ENCODE measurements at places on chromosomes 13 and 19.

GRCh38 chr19:32101206-32101605 is 244.2 kb upstream of the ZNF507 start:
- no peak for DNase-seq

GRCh38 chr13:32837973-32838927 is 178.0 kb upstream of the KL start:
- no peak for DNase-seq

- no peak for DNase-seq
Measured at GRCh38 chr13:34465423-34465922, 476.6 kb upstream of the NBEA start.

DNA sequence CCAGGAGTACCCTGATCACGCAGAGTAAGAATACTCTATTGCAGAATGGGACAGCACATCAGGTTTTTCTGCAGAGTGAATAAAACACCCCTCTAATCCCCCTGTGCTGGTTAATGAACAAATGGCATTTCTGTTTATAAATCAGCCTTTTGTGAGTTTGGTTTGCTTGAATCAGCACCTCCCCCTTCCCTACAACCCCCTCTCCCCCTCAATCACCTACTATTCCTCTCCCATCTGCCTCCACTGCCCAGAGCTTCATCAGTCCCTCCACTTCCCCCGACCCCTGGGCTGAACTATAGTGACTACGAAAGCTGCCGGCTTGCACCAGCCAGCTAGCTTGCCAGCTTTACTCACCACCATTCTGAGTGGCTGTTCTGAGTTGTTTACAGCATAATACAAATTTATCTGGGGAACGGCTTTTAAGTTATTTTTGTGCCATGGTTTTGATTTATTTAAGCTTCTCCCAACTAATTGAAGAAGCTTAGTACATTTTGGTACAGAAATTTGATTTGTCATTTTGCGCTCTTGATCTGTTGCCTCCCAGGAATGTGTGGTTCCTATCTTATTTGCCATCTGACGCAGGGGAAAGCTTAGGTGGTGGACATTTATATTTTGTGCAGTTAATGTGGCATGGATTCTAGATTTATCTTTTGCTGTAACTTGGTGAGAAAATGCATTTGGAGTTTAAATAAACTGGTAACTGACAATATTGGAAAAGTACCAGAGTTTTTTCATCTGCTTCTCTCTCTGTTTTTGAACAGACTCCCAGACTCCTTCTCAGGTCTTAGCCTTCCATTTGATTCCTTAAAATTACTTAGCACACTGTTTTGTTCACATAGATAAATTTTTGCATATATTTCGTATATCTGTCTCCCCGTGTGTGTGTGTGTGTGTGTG is 41.7 kb upstream of the WDFY2 start:
- DNase-seq = no peak

DNA sequence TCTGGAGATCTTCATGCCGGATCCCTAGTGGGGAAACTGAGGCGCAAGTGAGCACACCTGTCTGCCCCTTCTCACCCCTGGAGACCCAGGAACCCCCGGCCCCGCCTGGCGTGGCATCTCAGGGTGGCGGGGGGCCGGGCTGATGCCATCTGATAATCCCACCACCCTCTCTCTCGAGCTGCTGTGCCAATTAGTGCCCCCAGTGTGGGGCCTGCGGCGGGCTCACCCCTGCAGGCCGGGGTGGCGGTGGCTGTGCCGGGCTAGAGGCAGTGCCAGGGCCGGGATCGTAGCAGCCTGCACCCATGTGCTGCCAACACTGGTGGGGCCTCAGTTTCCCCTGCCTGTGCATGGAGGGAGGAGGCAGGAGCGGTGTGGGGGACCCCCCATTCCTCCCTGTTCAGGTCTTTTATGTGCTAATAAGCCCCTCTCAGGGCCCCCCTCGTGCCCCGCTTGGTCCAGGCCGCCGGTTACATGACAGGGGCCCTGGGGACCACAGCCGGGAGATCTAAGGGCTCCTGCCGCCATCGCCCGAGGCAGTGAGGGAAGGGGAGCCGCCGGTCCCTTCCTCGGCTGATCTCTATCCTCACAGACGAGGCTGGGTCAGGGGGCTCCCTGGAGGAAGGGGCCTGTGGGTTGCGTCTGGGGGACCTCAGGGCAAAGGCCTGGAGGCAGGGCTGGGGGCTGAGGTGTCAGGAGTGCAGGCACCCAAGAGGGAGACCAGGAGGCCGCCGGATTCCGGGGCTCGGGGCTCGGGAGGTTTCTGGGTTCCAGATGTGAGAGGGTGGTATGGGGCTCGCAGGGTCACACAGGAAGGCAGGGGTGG is 8.3 kb downstream of the EFNA2 start:
- DNase-seq = no peak

DNA sequence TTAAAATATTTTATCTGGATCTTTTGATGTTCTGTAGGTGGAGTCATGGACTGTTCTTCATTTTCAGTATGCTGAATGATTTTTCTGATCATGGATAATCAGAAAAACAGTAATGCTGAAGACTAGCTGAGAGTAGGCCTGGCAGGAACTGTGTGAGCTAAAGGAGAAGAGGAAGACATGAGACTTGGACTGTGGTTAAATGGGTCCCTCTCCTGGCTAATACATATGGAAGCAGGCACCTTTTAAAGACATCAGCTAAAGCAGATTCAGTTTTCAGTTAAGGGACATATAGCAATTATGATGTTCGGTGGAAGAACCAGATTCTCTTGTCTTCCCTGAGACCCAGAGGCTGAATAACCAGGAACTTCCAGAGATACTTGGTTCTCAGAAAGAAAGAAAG is 169.4 kb downstream of the OLFM4 start:
- DNase-seq = no peak

GRCh38 chr13:52001120-52001731 is 10.0 kb downstream of the ATP7B start:
- DNase-seq = peak; percentile 75

GRCh38 chr13:109586509-109587346 is 199.7 kb downstream of the IRS2 start:
- DNase-seq = no peak

DNA sequence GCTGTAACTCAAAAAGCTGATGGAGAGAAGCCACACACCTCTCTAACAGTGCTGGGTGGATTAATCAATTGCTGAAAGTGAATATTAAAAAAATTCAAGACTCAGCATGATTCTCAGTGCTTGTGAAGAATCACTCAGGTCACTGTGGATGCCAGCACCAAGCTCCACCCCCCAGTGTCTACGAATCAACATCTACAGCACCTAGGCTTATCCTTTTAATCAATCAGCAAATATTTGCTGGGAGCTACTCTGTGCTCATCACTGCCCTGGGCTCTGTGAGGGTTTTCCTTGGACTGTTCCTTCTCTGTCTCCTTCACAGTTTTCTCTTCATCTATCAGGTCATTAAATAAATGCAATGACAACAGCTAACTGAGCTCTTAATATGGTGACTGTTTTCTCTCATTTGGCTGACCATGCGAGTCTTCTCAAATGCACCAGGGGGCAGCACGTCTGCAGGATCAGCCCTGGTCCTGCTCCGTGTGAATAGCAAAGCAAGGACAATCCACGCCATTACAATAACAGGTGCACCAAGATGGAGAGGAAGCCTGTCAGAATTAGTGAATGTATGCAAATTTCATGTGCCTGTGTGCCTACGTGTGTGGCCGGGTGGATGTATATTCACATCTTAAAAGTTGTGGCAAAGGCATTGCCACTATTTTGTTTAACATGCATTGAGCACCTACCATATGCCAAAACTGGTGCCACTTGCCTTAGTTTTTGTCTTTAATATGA is 14.6 kb upstream of the C13orf42 start:
- DNase-seq = peak; percentile 76

GRCh38 chr19:19076476-19076875 is 12.7 kb downstream of the SLC25A42 start:
- no peak for DNase-seq

DNA sequence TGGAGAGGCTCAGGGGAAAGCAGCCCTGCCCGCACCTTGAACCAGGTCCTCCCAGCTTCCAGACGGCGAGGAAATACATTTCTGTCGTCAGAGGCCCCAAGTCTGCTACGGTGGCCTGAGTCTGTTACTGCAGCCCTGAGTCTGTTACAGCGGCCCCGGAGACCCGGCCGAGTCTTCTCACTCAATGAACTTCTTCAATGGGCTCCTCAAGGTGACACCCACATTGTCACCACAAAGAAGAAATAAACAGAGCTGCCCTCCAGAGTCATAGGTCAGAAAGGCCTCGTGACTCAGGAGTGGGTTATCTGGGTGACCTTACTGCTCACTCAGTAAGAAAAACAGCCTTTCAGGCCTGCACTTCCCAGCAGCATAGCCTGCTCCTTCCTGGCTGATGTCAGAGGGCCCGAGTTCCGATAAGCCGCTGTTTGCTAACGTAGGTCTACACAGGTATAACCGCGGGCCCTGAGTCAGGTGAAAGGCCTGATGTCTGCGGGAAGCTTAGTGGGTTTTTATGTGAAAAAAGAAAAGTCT is 66.9 kb upstream of the TM9SF2 start:
- DNase-seq = no peak

- no peak for DNase-seq
Measured at GRCh38 chr13:108632649-108633167, 3.3 kb downstream of the MYO16 start.

DNA sequence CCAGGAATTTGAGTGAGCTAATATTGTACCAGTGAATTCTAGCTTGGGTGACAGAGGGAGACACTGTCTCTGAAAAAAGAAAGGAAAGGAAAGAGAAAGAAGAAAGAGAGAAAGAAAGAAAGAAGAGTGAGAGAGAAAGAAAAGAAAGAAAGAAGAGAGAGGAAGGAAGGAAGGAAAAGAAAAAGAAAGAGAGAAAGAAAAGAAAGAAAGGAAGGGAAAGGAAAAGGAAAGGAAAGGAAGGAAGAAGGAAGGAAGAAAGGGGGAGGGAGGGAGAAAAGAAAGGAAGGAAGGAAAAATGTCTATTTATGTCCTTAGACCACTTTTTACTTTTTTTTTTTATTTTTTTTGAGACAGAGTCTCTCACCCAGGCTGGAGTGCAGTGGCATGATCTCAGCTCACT is 5.4 kb upstream of the ZNF491 start:
- DNase-seq = no peak

GRCh38 chr19:22735911-22736645 is 47.9 kb downstream of the ZNF99 start:
- DNase-seq = no peak

DNA sequence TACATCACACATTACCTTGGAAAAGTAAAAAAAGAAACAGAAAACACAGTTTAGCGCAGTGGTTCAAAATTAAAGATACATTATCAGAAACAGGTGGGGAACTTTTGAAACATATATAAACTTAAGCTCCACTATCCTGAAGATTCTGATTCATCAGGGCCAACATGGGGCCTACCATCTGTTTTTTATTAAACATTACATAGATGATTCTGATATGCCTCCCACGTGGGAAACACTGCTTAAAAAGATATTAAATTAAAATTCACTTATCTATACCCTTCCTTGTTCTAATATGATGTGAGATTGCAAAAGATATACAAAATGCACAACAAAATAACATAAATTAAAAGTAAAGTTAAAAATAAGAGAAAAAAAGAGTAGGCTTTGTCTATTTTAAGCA is 125.0 kb downstream of the VWA8 start:
- DNase-seq = no peak

DNA sequence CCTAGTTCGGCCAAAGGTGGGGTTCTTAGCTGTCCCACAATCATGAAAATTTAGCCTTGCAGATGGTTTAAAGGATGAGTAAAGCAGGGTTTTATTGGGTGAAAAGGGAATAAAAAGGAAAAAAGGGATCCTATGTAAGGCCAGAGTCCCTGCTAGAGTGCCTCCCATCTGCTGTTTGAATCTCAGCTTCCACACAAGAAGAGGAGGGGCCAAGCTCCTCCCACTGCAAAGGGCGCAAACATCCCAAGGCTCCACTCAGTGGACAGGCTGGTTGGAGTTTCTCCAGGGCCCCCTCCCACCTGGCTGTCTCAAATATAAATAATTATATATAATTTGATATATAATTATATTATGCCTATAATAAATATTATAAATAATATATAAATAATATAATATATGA is 1272.1 kb upstream of the PCDH20 start:
- DNase-seq = no peak

DNA sequence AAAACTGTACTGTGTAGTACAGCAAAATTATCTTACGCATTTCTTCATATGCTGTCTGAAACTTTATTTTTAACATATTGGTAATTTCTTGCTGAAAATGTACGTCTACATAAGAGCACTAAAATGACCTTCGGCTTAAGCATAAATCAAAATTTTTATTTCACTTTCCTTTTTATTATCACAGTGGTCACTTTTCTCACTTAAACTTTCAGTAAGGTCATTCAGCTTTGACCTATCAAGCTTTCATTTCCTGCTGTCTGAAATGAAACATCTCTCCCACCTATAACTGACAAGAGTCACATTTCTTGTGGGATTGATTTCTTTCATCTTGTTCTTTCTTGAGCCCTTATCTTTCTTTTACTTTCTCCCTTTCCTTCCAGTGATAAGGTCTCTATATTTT is 2212.7 kb upstream of the PCDH20 start:
- DNase-seq = no peak

DNA sequence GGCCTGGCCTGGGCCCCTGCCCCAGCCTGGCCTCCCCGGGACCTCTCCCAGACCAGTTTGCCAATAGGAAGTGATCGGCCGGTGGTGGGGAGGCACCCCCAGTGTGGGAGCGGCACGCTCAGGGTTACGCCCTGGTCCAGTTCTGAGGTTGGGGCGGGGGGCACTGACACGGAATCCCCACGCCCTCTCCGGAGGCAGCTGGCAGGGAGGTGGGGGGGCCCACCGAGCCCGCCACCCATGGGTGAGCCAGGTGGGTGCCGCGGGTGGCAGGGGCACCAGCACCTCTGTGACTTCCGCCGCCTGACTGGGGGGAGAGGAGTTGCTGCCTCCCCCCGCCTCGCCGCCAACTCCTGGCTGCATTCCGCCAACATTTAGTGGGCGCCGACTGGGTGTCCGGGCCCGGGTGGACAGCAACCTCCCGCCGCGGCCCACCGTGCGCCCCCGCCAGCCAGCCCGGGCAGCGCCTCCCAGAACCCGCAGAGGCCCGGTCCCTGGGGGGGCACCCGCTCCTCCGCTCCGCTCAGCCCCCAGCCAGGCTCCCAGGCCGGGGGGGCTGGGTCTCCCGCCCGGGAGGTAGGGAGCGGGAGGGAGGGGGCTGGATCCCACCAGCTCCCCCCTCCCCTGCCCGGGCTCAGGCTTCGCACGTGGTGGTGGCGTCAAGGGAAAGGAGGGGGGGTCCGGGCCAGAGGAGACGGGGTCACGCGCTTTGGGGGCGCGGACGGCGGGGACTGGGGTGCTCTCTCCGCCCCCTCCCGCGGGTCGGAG is 2.0 kb downstream of the ZBTB7A start:
- peak; percentile 52 for DNase-seq

DNA sequence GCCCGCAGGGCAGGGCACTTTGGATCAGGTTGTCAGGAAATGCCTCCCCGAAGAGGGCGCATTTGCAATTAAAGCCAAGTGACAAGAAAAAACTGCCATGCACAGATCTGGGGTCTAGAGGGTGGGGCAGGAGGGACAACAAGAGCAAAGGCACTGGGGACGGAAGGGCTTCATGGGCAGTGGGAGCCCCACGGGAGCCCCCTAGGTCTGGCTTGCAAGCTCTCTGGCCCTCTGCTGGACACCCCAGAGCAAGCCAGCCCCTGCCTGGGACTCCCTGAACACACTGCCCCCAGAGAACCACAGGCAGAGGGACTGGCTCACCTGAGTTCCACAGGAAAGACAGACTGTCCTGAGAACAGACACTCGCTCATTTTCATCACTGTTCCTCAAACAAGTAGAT is 30.2 kb upstream of the C19orf12 start:
- no peak for DNase-seq
